Stimulated activated CD4-positive, alpha-beta T cell treated with anti-CD3 and anti-CD28 coated beads, Interleukin-4, amount 100 ng/mL, for 1 hour (primary cell): ENCODE measurements at places on chromosomes 12 and 14.

GRCh38 chr14:104976198-104977007 lies 1.8 kb downstream of the AHNAK2 start:
- peak; percentile 90 for DNase-seq

- no peak for DNase-seq
Observed at GRCh38 chr12:46555406-46555852, 182.9 kb upstream of the SLC38A2 start.

- DNase-seq: no peak
Observed at GRCh38 chr12:97927977-97928376, 465.4 kb downstream of the RMST start.

DNA sequence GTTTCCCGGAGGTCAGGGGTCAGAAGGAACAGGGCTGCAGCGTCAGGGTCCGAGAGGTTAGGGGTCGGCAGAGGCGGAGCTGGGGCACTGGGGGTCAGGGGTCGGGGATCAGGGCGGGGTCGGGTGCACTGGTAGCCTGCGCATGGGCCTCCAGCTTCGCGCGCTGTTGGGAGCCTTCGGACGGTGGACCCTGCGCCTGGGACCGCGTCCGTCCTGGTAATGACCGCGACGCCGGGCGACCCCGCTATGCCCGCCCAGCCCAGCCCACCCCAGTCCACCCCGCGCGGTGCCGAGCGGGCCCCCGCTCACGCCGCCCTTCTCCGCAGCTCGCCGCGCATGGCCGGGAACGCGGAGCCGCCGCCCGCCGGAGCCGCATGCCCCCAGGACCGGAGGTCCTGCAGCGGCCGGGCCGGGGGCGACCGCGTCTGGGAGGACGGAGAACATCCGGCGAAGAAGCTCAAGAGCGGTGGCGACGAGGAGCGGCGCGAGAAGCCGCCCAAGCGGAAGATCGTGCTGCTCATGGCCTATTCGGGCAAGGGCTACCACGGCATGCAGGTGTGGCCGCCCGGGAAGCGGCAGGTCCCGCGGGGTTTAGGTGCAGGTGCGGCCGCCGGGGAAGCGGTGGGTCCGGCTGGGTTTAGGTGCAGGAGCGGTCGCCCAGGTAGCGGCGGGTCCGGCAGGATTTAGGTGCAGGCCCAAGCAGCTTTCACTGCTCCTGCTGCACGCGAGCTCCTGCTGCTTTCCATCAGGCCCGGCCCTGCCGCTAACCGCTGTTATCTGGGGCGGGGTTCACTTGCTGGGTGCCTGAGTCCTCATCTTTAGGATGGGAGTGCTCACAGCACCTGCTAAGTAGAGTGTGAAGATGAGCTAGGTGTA lies 743 bp downstream of the PUS1 start:
- DNase-seq: peak; percentile 38

DNA sequence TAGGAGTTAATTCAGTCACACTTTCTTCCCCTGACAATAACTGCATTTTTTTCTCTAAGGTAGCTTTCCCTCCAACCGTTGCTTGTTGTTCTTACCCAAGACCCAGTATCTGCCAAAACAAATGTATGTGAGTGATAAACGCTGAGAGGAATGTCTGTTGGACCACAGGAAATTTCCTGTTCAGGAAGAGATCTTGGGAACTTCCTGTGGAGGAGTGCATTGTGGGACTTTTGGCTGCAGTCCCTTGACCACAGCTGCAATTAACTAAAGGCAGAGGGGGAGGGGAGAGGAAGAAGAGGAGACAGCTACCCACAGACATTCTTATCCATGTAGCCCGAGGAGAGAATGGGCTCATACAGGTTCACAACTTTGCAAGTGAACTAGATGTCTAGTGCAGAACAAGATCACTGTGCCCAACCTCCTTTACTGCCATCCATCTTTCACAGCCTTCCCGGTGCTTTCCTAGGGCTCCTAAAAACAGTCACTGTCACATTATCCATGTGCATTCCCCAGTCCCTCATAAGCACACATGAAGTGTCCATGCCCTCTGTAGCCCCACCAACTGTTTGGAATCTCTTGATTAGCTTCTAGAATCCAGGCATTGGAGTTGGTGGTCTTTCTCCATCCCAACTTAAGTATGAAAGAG lies 149.5 kb downstream of the ETV6 start:
- DNase-seq: no peak

- no peak for DNase-seq
Observed at GRCh38 chr12:13288501-13288900, 92.0 kb downstream of the EMP1 start.

- no peak for DNase-seq
Observed at GRCh38 chr12:77724367-77724957, 106.2 kb upstream of the NAV3 start.

- DNase-seq: no peak
Observed at GRCh38 chr14:104604458-104605449, at the start of gene TMEM179. TMEM179 (minus strand) TSS chr14:104604772; CDS start chr14:104604741, 31 bp downstream.

- no peak for DNase-seq
Observed at GRCh38 chr12:90102957-90103652, 394.5 kb upstream of the ATP2B1 start.

GRCh38 chr12:77218278-77218677 lies 152.9 kb upstream of the E2F7 start:
- DNase-seq: no peak

DNA sequence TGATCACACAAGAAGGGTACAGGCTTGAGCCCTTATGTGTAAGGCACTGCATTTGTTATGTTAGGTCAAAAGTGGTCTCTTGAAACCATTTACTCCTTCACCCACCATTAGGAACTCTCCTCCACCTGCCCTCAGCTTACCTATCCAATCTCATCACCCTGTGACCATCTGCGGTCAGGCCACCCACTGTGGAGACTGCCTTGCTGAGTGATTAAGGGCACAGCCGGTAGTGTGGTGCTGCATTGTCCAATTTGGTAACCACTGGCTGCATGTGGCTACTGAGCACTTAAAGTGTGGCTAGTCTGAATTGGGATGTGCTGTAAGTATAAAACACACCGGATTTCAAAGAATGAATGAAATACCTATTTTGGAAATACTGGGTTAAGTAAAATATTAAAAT lies 177.1 kb upstream of the PARP11 start:
- DNase-seq: no peak

DNA sequence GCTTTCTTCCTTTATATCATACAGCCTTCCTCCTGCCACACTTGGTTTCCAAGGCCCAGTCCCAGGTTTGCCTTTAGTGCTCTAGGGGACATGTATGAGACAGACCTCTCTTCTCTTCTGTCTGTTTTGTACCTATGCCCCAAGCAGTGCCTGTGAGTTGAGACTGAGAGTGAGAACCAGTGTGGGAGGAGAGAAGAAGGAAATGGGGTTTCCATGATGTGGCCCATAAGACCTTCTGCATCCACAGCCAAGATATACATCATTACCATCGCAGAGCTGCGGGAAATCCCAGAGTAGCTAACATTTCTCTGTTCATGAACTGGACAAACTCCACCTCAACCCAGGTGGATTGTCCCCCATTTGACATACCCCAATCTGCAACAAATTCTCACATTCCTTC lies 2.8 kb downstream of the TESPA1 start:
- peak; percentile 29 for DNase-seq

GRCh38 chr12:122788387-122788786 lies 14.0 kb downstream of the CCDC62 start:
- DNase-seq: no peak

DNA sequence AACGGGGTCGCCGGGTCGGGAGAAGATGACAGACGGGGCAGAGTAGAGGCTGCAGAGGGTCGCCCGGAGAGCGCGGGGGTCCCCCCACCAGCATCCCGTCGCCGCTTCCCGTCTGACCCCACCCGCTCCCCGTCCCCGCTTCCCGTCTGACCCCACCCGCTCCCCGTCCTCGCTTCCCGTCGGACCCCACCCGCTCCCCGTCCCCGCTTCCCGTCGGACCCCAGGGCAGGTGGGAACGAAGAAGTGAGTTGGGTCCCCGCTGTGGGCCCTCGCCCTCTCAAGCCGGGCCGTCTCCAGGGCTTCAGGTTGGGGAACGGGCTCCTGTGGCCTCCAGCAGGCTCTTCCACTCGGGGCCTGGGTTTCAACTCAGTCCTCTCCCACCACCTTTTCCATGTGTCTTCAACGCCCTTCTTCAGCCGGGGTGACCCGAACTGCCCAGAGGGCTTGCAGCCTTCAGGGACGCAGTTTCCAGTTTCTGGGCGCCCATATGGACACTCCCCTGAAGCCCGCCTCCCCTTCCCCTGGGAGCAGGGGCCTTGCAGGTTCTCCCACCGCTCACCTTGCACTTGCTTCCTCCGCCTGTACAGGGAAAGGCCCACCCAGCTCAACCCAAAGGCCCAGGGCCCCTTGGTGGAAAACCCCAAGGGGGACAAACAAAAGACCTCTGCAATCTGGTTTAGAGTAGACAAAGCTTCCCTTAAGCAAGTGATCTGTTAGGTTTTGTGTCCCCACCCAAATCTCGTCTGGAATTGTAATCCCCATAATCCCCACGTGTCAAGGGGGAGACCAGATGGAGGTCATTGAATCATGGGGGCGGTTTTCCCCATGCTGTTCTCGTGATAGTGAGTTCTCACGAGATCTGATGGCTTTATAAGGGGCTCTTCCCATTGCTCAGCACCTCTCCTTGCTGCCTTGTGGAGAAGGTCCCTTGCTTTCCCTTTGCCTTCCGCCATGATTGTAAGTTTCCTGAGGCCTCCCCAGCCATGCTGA lies 66.5 kb downstream of the TNFAIP2 start:
- no peak for DNase-seq

- no peak for DNase-seq
Observed at GRCh38 chr12:56317675-56318074, 1.9 kb upstream of the CNPY2 start.

GRCh38 chr14:105999361-106000028 lies 473.1 kb downstream of the TMEM121 start:
- peak; percentile 69 for DNase-seq

DNA sequence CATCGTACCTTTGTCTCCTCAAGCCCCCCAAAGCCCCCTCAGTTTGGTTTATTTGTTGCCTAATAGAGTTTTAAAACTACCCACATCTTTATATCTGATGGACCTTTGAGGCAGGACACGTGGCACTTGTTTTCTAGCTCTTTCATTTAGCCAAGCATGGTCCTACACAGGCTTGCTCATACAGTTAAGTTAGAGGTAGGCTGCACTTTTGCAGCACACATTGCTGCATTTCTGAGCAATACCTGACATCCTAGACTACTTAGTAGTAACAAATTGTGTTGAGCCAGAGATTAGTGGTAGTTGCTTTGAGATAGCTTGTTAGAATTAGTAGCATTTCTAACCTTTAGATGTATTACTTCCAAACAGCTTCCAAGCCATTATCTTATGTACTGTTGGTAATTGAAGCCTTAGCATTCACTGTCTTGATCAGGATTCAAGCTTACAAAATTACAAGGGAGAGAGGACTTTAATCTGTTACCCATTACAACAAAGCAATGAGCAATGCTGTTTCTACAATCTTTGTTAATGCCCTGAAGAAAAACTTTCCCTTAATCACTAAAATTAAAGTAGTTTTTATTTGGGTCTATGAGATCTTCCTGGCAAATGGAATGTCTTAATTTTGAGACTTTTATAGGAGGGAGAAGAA lies 96.6 kb downstream of the WNK1 start:
- no peak for DNase-seq

DNA sequence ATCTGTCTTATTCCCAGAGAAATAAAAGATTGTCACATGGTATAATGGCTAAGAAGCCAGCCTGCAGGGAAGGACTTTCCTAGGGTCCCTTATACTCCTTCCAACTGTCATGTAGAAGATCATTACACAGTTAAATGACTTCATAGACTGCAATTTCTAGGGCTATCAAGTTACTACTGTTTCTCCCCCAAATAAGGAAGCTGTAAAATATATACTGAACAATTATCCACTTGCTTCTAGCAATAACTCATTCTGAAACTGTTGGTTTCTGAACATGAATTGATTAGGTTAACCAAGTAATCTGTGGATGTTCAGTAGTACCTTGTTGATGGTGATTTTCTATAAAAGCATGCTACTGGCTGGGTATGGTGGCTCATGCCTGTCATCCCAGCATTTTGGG lies 44.6 kb downstream of the A2ML1 start:
- no peak for DNase-seq

DNA sequence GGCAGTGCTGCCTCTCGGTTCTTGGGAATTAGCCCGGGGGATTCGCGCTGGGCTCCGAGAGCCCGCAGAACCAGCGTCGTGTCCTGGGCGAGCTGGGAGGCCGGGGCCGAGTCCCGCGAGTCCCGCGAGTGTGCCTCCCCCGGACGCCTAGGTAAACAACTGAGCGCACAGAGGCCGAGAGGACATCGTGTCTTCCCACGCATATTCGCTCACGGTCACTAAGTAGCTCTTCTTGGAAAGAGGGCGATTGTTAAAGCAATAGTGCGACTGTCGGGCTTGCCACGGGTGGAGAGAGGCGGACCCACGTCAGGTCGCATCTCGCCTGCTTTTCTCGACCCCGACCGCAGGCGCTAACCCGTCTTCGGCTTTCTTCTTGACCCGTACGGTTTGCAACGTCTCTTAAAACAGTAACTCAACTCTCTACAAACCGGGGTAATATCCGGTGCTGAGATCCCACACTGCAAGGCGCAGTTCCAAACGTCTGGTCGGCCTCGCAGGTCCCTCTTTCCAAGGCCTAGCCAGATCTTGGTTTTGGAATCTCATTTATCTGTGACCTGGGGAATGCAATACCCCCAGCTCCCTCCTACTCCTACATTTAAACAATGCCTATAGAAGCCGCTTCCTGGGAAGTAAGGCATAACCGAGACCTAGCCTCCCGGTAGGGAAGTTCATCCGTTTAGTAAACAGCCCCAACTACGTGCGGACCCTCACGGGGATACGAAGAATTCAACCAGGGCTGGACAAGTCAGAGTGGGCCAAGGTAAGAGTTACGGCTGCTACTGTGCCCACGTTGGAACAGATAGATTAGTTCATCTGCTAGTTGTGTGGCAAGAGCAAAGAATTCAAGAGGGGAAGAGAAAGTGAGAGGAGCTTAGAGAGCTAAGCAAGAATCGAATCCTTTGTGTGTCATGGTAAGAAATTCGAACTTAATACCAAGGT lies 736 bp upstream of the PHLDA1 start:
- peak; percentile 37 for DNase-seq

DNA sequence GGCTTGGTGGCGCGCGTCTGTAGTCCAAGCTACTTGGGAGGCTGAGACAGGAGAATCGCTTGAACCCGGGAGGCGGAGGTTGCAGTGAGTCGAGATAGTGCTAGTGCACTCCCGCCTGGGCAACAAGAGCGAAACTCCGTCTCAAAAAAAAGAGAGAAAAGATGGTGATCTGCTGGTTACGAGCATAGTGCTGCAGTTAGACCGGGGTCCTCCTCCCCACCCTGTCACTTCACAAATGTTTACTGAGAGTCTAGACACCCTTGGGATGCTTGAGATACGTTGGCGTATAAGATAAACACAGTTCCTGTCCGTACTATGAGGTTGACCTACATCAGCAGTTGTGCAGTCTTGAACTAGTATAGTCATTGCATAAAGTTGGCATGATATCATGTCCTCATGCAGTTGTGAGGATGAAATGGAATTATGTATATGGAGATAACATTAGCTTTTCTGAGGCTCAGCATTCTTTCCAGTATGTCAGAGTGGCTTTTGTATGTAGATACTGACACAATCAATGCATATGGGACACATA lies 787 bp downstream of the ACAD10 start:
- DNase-seq: no peak

DNA sequence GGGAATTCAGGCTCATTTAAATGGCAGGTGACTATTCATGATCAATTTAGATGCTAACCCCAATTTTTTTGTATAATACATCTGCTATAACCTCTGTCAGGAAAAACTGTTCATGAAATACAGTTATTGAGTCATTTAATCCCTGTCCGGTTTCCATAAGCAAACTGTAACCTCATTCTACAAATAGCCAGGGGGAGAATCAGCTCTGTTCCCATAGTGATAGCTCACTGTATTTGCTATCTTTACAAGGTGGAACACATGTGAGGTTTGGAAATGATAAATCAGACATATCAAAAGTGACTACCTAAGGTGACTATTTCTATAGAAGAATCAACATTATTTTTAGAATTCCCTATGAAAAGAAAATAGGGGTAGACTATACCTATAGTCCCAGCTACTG lies 38.6 kb upstream of the VPS33A start:
- no peak for DNase-seq
